ENCODE measurements at places on chromosomes 7 and 10.
A peak's percentile ranks its signal among the peaks of the same experiment; 100 is the strongest.

- peak; percentile 47 for DNase-seq
Observed at GRCh38 chr7:6446838-6447580, 745 bp downstream of the DAGLB start.

GRCh38 chr7:120680985-120681384, 177.0 kb downstream of the TSPAN12 start:
- no peak for DNase-seq

- no peak for DNase-seq
Observed at GRCh38 chr10:30877111-30877510, 154.6 kb downstream of the ZNF438 start.

GRCh38 chr10:21195252-21195651, 298.1 kb upstream of the NEBL start:
- no peak for DNase-seq

DNA sequence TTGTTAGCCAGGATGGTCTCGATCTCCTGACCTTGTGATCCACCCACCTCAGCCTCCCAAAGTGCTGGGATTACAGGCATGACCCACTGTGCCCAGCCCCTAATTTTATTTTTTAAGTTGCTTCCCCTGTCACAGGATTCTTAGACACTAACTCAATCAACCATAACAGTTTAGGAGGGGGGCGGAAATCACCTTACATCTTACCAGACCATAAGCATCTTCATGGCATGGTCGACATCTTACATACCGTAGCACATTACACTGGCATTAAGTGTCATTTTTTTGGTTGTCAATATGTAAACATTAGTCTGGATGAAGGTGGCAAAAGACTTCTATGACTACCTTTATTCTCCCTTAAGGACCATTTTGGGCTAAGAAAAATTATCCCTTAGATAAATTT, 95.6 kb downstream of the TRIM24 start:
- no peak for DNase-seq

DNA sequence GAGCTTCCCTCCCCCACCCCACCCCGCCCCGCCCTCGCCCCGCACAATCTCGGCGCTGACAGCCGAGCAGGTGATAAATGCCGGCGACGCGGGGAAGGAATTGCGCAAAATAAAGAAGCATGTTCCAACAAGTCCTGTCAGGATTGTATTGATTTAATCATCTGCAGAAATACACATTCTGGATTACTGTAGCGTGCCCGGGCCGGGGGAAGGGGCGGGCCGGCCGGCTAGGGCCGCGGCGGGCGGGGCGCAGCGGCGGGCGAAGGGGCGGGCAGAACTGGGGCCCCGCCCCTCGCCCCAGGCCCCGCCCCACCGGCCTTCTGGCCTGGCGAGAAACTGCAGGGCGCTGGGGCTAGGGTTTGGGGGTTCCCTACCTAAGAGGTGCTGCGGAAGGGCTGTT, 88.9 kb upstream of the PAX2 start:
- DNase-seq = no peak

- no peak for DNase-seq
Observed at GRCh38 chr7:140153666-140154161, 23.1 kb downstream of the KDM7A start.

DNA sequence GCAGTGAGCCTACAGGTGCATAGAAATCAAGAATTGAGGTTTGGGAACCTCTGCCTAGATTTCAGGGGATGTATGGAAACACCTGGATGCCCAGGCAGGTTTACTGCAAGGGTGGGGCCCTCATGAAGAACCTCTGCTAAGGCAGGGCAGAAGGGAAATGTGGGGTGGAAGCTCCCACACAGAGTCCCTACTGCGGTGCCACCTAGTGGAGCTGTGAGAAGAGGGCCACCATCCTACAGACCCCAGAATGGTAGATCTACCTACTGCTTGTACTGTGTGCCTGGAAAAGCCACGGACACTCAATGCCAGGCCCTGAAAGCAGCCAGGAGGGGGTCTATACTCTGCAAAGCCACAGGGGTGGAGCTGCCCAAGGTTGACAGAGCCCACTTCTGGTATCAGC, 533.5 kb downstream of the GPAM start:
- no peak for DNase-seq

DNA sequence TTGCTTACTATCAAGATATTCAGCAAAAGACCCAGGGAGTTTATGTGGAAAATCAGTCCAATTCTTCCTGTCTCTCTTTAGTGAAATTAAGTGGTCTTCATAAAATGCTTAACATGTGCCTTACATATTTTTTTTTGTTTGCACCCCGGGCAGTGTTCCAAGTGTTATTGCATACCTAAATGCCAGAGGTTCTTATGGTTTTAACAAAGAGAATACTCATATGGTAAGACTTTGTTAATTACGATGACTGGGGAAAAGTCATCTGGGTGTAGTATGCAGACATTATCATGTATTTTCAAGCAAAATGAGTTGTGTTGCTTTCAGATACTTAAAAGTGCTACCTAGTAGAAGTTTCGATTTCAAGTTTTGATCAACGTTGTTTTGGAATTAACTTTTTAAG, 82.6 kb downstream of the PRKG1 start:
- DNase-seq = no peak

DNA sequence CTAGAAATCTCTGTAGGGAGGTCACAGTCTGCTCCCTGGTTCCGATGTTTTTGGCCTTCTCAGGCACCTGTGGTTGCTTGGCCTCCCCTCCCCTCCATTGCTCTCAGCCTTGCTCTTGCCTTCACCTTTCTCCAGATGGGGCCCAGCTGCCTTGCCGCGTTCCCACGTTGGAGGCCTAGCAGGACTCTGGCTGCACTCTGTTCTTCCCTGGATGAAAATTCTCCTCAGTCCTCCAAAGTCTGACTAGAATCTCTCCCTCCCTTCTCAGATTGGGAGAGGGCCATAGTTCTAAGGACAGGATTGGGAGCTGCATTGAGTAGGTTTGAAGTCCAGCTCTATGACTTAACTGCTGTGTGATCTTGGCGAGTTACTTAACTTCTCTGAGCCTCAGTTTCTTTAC, 213.7 kb upstream of the HABP2 start:
- no peak for DNase-seq

DNA sequence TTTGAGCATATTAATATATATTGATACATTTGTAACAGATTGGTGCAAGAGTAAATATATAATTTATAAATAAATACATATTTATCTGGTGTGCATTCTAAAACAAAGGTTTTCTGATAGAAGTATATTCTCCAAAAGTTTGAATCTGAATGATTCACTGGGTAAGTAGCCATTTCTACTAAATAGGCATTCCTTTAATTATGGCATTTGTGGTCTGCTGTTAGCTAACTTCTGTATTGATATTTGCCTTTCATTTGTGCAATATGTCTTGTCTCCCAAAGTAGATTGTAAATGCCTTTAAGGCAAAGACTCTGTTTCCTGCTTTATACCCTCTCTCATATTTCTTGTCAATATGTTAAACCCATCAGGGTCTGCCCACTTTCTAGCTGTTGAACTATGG, 11.1 kb upstream of the ARID5B start:
- DNase-seq = no peak

DNA sequence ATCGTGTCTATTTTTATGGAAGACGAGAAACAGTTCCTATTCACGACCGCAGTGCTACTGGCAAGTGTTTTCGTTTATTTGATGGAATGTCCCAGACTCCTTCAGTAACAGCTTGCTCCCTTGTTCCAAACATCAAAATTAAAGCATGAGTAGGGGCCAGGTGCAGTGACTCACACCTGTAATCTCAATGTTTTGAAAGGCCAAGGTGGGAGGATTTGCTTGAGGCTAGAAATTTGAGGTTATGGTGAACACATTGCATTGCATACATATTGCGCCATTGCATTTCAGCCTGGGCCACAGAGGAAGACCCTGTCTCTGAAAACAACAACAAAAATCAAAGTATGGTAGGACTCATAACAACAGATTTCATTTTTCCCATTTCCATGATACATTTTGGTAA, 22.8 kb downstream of the PTTG1IP2 start:
- no peak for DNase-seq

DNA sequence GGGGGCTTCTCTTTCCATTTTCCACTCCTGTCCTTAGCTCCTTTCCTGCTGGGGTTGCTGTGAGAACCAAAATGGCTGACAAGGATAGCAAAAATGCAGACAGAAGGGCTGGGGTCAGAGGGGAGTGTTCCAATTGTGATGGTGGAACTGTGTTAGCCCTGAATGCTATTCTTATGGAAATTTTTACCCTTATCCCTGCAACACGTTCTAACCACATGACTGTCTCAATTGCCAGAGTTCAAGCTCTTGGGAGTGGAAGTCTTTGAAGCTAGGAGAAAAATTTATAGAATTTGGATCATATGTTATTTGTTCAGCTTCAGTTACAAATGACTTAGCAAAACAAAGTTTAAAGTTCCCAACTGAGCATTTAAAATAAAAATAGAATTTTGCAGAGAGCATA, 134.1 kb downstream of the ADCYAP1R1 start:
- DNase-seq = no peak

GRCh38 chr7:92723205-92723604, 113.2 kb downstream of the CDK6 start:
- no peak for DNase-seq

- DNase-seq = no peak
Observed at GRCh38 chr7:6649241-6649961, 12.3 kb downstream of the ZNF316 start.

DNA sequence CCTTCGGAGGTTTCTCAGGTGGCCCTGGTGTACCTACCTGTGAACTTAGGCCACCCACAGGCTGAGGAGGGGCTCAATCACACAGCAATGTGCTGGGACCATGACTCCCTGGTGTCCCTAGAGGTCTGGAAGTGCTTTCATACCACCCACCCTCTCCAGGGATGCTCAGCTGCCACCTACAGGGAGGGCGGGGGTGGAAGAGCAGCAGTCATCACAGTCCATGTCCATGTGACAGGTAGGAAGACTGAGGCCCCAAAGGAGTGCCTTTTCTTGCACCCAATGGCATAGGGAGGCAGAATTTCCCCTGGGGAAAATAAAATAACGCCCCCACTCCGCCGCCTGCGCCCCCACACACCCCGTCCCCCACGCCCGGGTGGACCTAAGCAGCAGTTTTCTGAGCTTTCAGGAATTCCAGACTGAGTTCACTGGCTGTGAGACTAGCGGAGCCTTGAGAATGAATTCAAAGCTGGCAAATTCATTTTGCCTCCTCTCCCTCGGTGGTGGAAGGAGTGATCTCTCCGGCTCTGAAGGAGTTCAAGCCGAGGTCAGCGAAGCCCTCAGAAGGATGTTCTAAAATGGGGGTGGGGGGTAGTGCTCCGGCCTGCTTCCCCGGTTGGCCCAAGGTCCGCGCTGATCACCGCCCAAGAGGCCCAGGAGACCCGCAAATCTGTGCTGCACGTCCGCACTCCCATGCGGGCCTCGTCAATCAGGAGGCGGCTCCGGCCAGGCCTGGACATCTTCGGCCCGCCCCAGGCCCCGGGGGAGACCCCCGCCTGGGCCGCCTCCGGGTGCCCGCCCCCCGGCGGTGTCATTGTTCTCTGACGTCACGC, 2.1 kb upstream of the ZMIZ1 start:
- DNase-seq = no peak

- no peak for DNase-seq
Observed at GRCh38 chr7:117347962-117348672, 25.3 kb upstream of the WNT2 start.

- DNase-seq = no peak
Observed at GRCh38 chr7:128202287-128202957, 38.7 kb upstream of the LEP start.

- no peak for DNase-seq
Observed at GRCh38 chr7:154451480-154452457, 399.6 kb downstream of the DPP6 start.

DNA sequence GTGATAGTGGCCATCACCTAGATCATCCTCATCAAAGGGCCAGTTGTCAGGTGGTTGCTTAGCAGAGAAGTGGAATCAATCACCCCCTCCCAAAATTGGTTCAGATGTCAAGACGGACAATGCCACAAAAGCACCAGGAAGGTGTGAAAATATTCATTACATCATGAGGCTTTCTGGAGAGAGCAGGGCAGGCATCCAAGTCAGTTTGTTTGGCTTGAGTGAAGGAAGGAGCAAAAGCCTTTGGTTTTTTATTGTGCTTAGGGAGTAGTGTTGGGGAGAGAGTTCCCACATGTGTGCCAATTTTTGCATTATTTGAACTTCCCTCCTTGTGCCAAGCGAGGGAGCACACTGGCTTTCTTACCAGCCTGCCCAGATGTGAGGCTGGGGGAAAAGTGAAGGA, 1082.9 kb downstream of the LRMDA start:
- no peak for DNase-seq

DNA sequence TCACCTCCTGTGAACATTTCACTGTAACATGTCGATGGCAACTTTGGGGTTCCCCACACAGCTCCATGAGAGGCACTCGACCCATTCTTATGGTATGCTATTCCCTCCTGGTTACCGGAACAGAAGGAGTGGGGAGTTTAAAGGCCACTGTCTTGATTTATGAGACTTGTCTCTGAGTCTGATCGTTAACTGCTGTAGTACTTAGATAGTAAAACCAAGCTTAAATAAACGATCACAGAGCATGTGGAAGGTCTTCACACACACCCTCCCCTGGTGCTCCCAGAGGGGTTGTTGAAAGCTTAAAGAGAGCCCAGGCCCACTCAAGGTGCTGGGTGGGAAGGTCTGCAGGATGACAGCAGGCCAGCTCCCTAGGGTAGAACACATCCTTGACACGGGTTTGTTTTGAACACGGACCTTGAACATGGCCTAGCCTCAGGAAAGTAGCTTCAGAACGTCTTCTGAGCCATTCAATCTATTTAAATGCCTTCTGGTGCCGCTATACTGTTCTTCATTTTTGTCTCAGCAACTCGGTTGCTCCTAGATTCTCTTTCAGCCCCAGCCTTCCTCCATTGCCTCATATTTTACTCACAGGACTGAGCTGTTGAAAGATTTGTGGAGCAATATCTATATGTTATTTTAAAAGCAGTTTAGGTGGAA, 335.3 kb downstream of the FGFR2 start:
- DNase-seq = no peak

GRCh38 chr10:90885176-90885575, 13.4 kb downstream of the RPP30 start:
- DNase-seq = no peak

DNA sequence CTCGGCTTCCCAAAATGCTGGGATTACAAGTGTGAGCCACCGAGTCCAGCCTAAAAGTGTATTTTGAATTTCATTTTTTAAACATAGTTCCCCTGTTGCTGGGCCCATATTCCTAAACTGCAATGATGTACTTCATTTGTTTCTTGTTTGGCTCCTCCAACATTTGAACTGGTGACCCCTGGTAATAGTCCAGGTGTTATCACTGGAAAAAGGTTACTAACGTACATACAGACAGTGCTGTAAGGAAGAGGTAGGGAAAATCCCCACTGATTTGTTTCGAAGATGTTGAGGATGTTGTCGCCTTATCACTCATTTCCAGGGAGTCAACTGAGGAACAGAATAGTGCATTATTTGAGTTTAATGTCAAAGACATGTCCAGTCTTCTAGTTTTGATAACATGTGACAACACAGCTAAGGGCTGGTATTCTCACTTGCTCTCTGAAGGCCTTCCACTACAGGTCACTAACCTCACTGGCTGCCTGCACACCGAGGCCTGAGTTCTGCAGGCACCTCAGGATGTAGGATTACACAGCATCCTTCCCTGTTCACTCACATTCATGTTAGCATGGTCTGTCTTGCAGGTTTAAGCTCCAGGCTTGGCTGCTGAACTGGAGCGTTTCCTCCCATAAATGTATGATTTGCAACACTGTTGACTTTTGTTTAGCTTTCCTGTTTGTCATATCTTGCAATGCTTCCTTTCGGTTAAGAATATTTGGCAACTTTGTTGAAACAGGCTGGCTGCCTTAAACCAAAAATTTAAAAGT, 362.8 kb downstream of the INHBA start:
- no peak for DNase-seq

- DNase-seq = no peak
Observed at GRCh38 chr7:27172823-27173510, 1.2 kb downstream of the HOXA10 start.

Data from brain pericyte (primary cell).